ENCODE measurements at places on chromosomes 13 and 19.
A peak's percentile ranks its signal among the peaks of the same experiment; 100 is the strongest.

GRCh38 chr19:32407004-32407992 lies 1.7 kb downstream of the DPY19L3 start:
- DNase-seq = peak; percentile 51

GRCh38 chr19:30106417-30107095 lies 164.5 kb downstream of the URI1 start:
- no peak for DNase-seq

GRCh38 chr13:46598140-46598819 lies 45.3 kb downstream of the LRCH1 start:
- no peak for DNase-seq

GRCh38 chr19:51686171-51686570 lies 7.0 kb upstream of the SPACA6 start:
- DNase-seq = no peak

- DNase-seq = peak; percentile 20
These were observed 825 bp downstream of the GMIP start for GRCh38 chr19:19642506-19643157.

GRCh38 chr19:3364501-3364858 lies 1.9 kb upstream of the NFIC start:
- no peak for DNase-seq

DNA sequence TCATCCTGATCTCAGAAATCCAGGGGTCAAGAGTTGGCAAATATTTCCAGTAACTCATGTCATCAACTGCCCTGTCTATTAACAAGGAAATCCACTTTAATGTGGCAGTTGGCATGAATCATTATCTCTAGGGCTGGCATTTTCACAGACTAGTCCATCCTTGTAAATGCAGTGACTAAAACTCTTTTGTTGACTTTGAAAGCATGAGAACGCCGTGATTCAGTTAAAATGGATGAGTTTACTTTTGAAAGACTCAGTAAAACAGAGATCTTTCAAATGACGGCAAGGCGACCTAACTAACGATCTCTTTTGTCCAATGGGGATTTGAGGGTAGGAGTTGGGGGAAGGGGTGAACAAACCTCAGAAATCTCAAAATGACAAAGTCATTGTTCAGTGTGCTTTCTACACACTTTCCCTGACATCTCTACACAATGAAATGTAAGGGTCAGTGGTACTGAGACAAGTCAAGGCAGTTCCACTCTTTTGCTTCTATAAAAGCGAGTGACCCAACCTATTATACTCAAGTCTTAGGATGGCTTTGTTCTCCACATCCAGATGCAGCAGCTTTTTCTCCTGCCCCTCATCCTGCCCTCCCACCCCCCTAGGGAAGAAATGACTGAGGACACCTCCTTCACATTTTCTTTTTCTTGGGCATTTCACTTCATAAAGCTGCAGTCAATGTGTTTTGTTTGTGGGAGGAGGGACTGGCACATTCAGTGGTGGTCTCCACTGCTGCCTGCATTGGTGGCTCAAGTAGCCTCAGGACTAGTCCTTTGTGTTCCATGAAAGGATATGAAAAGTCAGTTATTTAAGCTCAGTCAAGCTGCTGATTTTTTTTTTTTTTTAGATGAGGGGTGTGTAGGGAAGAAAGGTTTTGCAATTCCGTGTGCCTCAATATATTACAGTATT lies 200.5 kb downstream of the ABCC4 start:
- DNase-seq = peak; percentile 78

DNA sequence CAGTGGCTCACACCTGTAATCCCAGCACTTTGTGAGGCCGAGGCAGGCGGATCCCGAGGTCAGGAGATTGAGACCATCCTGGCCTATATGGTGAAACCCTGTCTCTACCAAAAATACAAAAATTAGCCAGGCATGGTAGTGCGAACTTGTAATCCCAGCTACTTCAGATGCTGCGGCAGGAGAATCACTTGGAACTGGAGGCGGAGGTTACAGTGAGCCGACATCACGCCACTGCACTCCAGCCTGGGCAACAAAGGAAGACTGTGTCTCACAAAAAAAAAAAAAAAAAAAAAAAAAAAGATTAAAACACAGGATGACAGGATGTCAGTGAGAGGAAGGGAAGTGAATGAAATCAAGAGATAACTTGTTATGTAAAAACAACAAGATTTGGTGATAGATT lies 1158.5 kb downstream of the PCDH9 start:
- DNase-seq = no peak

DNA sequence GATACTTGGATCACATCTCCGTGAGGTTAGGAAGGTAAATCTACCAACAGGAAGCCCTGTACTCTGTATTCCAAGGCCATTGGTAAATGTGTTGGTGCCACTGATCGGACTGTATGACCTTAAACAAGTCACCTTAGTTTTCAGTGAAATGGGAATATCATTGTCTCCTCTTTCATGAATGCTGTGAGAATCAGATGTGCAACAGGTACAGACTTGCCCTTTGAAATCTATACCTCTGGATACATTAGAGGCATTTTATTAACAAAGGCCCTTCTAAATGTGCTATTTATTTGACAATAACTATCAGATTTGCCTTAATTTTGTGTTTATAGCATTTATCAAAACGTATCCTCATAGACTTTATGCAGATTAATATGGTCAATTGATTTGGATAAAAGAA lies 11.0 kb downstream of the NHLRC3 start:
- no peak for DNase-seq

GRCh38 chr19:369876-370275 lies 25.3 kb upstream of the MIER2 start:
- no peak for DNase-seq

GRCh38 chr19:13960863-13961784 lies 8.8 kb downstream of the DCAF15 start:
- DNase-seq = no peak

DNA sequence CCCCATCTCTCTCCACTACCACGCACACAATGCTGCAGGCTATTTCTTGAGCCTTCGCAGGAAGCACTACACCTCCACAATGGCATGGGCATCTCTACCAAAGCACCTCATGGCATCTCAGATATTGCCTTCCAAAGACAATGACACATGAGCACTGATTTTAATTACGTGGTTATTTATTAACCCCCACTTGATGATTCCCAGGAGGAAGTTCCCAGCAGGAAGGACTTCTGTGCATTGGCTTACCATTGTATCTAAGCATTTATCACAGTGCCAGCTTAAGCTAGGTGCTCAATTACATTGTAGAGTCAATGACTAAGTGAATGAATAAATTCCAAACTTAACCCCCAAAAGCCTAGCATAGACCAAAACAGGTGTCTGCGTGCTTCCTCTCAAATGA lies 101.4 kb downstream of the ABCC4 start:
- DNase-seq = no peak

DNA sequence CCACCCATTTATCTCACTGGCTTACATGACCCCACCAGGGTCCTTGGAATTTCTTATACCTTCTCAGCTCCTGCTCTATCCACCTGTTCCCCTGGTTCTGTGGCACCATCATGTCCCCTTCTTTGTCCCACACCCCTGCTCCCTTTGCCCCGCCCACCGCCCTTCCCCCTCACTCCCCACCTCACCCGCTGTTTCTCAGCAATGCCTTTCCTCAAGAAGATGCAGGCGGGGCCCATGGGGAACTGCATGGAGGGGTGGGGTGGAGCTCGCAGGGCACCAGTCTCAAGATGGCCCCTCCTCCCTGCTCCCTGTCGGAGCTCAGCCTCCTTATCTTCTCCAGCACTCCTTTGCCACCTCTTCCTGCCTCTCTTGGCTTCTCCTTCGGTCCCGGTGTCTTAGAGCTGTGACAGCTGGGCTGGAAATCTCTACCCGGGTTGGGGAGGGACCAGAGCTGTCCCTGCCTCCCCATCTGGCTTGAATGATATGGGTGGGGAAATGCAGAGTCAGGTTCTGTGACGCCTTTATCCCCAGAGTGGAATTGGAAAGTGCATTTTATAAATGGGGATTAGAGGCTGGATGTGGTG lies at the start of gene CABP5:
Gene CABP5, minus strand, starts transcription at position 405 of the 584 bp plus-strand sequence. Its CDS starts 157 bp downstream, at position 248.
- no peak for DNase-seq

GRCh38 chr13:40316301-40316700 lies 350.1 kb downstream of the FOXO1 start:
- DNase-seq = no peak

DNA sequence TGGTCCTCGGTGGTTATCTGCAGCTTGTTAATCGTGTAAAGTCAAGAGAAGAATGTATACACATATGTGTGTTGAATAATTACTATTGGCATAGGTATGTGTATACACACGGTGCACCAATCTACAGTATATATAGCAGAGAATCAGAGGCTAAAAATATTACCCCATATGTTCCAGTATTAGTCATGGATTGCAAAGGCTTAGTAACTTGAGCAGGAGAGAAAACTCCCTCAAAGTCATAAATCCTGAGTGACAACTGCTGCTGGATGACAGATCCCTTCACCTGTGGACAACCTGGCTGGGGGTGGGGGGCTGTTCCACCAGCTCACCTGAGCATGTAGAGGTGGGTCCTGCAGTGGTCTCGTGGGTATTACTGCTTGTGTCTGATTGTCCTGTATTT lies 185.0 kb downstream of the ZNF536 start:
- DNase-seq = no peak

DNA sequence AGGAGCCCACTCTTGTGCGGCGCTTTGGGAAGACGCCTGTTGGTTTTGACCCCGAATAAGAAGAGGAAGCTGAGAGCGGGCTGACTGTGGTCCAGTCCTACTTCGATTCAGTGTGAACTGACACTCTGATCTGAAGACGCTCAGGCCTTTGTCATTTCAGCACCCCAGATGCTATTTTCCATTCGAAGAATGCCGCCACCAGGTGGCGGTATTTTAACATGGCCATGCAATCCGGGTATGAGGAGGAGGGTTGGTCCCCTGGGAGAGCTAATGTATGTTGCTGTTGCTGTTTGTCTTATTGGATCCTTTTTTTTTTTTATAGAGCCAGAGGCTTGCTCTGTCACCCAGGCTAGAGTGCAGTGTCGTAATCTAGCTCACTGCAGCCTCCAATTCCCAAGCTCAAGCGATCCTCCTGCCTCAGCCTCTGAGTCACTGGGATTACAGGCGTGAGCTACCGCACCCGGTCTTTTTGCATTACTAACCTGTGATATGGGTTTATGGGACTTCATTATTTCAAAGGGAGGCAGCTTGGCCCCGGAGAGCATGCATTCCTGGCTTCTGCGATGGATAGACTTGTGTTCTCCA lies 803 bp upstream of the TIMM44 start:
- peak; percentile 97 for DNase-seq

DNA sequence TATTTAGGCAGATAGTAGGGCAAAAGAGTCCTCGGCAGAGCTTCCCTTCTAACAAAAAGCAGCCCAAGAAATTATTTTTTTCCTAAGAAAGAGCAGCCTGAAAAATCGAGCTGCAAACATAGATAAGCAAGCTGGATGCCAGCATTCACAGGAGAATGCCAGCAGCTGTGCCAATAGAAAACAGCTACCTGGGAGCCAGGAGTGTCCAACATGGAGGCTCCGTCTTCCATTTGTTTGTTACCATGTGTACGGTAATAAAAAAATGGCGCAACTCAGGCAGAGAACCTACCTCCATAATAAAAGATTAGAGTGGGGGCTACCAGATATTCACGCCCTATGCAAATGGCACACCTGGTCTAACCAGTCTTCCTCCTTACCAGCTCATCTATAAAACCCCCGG lies 77.6 kb upstream of the IPO5 start:
- no peak for DNase-seq

DNA sequence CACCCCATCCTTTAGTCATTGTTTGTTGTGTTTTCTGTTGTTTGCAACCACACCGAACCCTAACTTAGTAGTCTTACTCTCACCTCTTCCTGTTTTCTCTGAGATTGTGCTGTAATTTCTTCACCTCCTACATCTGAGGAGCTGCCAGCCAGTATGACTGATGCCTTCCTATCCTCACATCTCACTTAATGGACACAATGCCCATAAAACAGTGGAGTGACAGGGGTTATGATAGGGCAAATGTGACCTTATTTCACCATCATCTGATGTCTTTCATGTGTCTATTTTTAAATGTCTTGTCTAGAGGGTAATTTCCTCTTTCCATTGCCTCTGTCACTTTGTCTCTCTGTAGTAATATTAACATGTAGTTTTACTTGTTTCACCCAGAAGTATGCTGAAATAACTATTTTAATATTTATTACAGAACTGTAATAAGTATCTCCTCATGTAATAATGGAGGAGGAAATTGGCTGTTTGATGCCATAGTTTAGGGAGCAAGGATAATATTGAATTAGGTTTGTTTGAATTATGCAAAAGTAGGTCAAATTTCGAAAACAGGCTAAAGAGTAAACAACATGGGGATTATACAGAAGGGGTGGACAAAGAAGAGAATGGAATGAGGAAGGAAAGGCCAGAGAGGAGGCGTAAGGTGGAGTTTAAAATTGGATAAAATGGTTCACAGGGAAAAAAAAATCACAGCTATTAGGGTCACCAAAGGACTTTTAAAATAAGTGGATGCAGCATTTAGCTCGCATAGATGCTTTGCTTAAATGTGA lies 103.5 kb upstream of the SPRY2 start:
- peak; percentile 20 for DNase-seq

DNA sequence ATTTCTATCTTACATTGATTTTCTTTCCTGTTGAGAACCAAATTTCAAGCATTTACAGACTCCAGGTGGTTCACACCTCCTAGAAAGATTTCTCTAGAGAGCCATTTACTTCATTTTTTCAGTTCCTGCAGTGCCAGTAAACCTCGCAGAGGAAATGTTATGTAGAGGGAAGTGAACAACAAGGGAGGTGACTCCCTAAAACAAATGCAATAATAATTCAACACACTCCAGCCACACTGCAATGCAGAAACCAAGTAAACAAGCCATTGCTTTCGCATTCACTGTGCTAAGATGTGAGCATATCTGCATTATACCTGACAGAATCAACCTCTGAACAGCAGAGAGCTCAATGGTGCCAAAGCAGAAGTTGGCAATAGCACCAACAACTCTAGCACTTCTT lies 215.1 kb downstream of the RBM26 start:
- no peak for DNase-seq

Measured in MCF 10A (cell line).